ENCODE measurements at places on chromosomes 12 and 14.

DNA sequence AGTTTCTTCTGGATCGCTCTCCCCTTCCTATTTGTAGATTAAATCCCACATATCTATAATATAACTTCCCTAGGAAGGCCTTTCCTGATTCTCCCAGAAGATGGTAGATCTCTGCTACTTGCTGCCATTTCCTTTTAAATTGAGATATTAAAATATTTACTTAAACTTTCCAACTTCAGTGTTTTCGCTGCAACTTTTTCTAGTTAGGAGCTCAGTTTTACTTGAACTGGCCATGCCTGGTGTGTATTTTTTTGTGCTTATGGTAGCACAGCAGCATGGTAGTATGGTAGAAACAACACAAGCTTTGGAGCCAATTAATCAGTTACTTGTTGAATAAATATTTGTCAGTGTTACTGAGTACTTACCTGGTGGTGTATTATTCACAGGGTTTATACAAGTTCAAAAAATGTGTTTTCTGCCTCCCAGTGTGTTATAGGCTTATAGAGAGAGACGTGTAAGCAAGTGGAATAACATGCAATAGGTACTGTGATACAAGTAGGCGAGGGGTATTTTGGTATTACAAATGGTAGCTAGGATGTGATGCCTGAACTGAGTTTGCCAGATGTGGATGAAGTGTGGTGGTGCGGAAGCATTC, 2.9 kb downstream of the POLR3B start:
- no peak for DNase-seq

DNA sequence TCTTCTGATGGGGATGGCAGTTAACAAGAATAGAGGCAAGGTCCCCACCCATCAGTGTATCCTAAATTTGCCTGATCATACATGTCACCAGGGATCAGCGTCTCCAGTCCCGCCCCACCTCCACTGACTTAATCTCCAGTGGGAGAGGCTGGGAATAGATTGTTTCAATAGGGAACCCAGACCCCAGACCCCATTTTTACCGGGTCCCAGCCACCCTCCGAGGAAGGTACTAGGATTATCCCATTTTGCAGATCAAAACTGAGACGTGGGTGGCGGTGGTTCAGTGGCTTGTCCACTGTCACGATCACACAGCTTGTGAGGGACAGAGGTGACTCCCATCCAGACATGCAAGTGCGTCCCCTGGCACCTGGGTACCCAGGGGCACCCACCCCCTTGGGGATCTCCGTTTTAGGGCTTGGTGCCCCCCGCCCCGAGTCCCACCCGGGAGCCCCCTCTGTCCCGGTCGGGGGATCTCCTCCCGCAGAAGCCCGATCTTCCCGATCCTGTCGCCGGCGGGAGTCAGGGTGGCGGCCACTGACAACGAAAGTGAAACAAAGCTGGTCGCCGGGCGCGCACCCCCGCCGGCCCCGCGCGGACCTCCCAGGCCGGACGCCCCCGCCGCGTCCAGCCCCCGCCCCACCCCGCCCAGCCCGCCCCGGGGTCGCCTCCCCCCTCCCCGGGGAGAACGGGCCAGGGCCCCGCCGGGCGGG, 523 bp downstream of the WSB2 start:
- DNase-seq, result peak; percentile 47

DNA sequence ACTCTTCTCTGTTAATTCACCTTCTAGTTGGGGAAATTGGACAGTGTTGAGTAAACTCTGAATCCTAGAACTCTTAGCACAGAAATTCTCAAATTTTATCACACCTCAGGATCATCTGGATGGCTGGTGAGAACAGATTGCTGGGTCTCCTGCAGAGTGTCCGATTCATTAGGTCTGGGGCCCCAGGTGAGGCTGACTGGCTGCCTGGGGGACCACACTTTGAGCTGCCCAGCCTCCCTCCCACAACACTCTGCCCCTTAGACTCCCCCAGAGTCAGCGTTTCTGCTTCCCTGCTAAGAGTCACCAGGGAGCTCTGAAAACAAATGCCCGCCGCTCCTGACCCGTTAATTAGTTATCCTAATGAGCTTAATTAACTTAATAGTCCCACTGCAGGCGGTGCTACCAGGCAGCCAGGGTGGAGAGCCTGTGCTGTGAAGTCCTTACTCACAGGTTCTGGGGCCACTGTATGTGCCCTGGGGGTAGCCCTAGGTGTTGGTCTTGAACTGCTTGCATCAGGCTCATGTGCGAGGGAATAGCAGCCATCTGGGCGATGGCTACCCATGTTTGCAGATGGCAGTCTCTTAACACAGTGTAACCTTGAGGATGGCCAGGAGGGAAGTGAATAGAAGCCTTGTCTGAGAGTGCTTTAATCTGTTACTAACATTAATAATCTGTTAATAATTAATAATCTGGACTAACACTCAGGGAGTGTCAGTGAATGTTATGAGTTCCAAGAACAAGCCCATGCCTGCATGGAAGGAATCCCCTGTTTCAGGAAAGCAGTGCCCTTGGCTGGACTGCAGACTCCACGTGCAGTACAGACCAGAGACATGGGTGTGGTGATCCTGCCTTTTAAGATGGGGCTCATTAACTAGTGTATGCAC, 35.6 kb downstream of the AACS start:
- DNase-seq, result no peak

DNA sequence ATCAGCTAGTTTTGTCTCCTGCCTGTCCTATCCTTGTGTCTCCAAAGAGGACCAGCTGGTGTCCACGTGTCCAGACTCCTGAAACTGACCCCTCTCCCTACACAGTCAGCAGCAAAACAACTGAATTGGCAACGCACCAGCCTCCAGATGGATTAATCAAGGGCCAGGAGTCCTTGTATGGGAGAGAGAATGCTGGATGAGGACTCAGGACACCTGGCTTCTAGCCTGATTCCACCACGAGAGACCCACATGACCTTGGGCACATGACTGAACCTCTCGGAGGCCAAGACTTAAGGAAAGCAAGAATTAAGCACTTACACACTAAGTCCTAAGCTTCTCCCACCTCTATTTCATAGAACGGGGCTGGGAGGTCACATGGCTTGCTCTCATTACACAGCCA, 60.4 kb upstream of the CMKLR1 start:
- DNase-seq, result no peak

DNA sequence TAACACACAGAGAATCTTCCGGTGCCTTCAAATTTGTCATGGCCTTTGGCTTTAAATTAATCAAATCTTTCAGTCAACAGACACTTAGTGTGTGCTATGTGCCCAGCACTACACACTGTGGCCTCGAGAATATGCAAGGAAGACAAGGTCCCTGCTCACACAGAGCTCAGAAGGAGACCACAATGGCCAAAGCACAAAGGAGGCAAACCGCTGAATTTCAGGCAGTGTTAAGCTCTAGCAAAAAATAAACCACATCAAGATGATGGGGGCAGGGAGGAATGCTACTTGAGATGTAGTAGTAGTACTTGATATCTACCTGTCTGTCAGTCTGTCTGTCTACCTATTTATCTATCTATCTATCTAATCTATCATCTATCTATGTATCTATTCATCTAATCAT, 227.9 kb downstream of the TMEM132D start:
- no peak for DNase-seq

- no peak for DNase-seq
These were observed 24.8 kb downstream of the SLC39A9 start for GRCh38 chr14:69423279-69423678.

GRCh38 chr12:65696227-65696626, 128.1 kb upstream of the HMGA2 start:
- DNase-seq, result no peak

DNA sequence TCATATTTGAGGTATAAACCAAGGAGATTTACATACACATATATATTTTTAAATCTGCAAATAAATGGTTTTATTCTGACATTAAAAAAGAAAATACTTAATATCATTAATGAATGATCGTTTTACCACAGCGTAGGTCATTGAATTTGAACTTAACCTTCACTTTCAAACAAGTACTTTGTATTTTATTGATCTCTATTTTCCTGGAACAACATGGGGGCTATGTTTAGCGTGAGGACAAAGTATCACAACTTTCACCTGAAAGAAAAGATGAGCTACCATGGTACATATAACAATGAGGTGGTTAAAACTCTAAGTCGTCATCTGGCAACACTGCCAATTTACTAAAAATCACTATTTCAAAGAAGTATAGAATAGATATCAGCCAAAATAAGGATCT, 6.0 kb downstream of the GYS2 start:
- DNase-seq, result no peak

DNA sequence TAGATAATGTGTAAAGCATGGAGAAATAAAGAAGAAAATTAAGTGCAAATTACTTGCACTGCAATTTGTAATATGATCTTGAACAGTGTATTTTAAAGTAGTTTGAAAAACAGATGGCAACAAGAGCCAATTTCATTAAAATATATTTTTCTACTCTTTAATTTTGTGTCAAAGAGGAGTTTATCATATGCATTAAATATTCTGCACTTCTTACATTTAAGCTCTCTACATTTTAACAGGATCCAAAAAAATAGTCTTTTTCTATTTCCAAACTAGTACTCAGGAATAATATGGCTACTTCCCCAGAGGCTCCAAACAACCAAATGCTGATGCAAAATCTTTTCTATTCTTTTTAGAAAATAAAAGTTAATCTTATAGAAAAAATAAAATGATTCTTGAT, 1221.5 kb downstream of the FSCB start:
- no peak for DNase-seq

DNA sequence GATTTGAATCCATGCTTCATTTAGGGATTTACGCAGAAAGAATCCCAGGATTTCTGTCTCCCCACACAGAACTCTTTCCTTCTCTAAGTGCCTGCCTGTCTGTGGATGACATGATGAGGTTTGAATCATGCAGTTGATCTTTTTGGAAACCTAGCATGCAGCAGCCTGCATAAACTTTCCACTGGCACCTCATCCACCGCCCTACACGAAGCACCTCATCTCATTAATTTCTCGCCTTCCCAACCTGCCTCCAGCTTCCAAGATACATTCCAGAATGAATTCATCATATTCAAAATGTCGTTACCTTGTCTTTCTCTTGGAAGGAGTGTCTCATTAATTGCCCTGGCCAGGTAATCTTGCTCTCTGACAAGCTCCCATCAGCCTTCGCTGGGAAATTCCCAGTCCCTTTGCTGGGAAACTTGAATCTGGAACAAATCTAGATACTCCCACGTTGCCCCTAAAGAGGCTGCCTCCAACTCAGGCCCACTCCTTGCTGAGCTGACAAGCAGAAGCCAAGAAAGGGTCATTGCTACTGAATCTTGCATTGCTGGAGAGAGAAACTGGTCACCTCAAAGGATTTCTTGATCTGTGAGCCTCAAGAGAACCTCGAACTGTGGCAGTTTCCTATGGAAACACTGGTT, 48.2 kb downstream of the SERPINA3 start:
- no peak for DNase-seq

DNA sequence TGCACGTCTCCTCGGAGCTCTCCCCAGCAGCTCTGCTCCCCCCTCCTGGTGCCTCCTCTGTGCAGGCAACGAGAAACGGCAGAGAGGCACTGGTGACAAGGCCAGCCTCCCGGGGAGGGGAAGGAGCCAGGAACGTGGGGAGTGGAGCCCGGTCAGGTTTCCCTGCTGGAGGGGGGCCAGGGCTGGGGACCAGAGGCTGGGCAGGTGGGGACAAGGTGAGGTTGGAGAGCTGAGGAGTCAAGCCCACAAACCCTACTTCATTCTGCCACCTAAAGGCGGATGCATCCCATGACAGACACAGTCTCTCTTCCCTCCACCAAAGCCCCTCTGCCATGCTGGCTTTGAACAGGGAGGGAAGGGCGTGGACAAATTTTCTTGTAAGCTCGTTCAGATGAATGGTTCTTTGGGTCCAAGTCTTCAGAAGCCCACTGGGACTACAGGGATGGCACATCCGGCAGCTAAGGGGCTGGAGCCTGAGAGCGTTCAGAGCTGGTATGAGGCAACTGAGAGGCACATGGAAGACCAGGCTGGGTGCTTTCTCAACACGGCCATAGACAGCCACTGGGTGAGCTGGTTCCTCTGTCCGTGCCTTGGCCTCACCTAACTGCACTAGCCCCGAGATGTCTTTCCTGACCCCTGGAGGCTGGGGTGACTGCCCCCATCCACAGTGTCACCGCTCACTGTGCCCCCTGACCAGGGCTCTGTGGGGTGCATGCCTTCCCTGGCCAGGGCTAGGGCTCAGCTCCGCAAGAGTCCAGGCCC, 105.9 kb downstream of the RBM19 start:
- peak; percentile 58 for DNase-seq

All from NCI-H187 (cell line).